Chondrocyte (in vitro differentiated cells): ENCODE measurements at places on chromosomes 7 and 10.

DNA sequence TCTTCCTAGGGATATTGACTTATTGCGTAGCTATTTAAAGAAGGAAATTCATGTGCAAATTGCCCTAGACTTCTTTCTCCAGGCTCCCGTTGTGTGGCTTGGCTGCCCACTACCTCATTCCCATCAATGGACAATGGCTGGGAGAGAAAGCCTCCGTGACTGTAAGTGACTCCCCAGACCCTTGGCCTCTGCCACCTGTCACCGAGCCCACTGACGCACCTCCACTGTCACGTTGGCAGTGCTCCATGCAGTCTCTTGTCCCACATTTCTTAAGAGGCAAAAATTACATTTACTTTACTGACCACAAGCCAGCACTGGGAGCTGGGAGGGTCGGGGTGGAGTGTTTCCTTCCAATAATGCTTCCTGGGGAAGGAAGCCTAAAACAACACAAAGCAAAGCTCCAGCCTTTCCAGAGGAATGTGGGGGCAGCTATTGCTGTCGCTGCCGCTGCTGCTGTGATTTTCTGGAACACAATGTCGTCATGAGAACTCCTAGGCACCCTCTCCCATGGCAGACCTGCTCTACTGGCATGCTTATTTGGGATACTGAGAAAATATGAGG is 89.7 kb upstream of the STEAP1B start:
- no peak for DNase-seq

DNA sequence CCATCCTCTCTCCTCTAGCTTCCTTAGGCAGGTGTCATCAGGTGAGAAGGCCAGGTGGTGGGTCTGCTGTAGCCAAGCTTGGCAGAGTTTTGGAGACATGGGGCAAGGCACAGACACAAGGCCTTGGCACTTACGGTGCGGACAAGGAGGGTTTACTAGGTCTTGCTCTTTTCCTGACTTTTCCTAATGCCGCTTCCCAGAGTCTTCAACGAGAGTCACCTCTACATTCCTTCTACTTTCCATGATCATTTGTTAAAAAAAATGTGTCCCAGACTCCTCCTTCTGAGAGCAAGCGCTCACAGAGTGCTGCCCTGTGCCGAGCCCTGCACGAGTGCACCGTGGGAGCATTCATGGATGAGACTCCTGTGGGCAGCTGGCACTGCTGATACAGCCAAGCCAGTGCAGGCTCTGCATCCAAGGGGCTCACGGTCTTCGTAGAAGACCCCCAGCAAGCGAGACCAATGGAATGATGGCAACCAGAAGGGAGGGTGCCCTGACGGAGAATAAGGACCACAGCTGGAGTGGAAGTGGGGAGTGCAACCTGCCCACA is 243.0 kb upstream of the MKI67 start:
- no peak for DNase-seq

DNA sequence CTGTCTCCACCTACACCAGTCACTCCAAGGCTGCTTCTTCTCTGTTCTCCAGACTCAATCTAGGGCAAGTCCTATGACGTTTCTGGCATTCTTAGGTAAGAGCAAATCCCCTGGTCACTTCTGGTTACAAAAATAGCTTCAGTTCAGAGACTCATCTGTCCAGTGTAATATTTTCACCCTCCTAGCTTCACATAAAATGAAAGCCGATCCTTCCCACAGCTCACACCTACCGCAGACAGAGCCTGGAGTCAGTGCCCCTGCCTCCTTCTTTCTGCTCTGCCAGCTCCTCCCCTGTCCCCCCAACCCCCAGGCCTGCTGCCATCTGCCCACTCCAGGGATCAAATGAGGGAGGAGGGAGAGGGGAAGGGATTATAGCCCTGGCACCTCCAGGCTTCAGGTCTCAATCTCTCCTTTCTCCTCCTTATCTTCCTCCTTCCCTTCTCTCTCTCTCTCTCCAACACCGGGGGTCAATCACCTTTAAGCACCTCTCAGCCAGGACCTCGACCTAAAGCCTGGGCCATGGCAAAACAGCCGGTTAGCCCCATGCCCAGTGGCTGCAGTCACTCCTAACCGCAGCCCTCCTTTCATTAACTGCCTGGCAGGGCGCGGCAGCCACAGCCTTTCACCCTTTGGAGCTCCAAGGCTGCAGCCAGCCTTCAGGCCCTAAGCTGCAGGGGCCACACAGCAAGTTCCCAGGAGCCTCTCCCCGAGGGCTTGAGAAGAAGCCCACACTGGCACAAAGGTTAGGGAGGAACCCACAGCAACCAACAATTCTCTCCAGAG is 292.6 kb upstream of the MGMT start:
- no peak for DNase-seq

DNA sequence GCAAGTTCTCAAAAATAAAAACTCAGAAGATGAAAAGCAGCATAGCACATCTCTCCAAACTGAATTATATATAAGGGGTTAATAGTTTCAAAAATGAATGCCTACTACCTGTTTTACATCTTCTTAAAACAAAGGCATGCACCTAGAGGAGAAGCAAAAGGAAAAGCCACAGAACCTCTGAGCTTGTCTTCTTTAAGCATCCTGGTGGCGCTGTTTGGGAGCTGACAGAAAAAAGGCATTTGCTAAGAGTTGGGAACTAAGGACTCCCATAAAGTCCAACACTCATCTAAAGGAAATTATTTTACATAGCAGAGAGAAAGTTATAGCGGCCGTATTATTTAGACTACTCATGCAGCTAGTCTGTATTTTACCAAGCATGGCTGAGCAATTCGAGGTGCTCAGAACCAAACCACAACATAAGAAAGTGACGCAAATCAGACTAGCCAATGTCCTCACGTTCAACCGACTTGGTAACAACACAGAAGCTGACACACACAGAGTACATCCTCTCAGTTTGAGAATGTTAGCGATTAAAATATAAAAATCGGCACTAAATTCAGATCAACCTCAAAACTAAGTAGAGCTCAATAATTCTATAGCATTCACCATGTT is 38.8 kb downstream of the PTN start:
- DNase-seq = no peak

GRCh38 chr10:88190540-88191235 is 327.3 kb downstream of the PTEN start:
- DNase-seq = no peak

DNA sequence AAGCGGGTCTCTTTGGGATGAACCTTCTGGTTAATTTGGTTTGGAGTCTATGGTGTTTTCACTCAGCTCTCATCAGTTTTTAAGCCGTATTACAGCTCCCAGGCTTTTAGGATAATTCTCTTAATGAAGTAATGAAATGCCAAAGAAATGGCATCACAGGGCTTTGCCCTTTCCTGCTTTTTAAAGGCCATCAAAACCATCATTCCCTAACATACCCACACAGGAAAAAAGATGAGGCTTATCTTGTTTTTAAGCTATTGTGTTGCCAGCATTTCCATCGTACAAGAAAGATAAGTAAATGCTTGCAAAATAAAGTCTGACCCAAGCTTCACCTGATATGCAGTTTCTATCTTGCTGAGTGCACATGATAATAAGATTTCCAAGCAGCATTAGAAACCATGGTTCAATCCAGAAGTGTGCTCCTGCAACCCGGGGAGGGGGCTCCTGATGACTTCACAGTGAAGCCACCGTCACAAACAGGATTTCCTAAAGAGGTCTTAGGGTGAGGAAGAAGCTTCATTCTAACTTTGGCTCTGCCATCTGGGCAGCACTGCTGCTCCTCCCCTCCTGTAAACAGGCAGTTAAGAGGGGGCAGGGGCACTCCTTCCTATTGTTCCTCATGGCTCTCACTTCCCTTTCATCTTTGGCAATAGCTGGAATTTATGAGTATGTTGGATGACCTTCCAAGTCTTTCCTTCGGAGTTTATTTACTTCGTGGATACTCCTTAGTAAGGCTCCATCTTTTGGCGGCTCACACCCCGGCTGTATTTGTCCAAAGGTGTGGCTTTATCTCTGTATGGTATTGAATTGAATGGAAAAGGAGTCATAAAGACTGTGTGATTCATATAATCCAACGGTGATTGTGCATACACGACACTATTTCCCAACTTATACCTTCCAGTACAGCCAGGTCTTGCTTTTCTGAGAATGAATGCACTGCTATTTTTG is 55.2 kb upstream of the FAM133B start:
- no peak for DNase-seq

DNA sequence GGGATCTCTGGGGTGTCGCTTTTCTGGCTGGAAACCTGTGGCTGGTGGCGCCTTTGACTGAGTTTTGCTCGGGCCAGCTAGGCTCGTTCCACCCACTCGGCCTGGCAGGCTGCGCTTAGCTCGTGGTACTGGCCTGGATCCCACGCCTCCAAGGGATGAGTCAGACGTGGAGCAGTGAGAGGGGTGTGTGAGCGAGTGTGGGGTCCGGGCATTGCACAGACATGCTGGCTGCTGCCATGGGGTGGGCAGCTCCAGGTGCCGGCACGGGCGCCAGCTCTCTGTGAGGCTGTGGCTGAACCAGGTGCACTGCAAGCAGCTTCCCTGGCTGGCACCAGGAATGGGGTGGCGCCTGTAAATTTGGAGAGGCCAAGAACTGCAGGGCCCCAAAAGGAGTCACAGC is 63.1 kb upstream of the CACNA2D1 start:
- DNase-seq = no peak

DNA sequence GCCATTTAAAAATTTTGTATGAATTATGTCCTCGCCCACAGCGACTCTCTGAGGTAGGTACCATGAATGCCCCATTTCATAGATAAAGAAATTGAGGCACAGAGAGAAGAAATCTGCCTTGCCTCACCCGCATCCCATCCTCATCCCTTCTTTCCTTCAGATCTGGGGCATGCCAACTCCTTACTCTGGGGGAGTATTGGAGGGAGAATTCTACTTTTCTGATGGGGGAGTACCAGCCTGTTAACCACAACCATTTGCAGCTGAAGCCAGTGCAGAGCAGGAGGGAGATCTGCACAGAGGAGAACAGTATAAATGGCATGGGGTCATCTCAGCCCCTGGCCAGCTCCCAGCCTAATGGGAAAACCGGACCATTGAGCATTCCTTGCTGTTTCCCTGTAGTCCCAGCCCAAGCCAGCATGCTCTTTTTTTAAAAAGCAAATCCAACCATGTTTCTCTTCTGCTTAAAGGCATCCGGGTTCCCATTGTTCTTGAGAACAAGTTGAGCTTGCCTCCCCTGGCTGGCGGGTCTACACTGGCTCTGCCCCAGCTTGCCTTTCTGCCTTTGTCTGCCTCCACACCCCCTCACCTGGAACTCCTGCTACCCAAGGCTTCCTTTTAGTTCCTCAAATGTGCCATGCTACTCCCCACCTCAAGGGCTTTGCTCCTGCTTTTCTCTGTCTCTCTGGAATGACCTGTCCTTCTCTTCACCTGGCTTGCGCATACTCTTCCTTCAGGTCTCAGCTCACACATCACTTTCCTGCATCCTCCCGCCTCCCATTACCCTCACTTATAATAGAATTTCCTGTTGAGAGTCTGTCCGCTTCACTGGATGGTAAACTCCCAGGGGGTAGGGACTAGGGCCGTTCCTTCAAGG is 8.8 kb upstream of the ZNF503 start:
- no peak for DNase-seq

DNA sequence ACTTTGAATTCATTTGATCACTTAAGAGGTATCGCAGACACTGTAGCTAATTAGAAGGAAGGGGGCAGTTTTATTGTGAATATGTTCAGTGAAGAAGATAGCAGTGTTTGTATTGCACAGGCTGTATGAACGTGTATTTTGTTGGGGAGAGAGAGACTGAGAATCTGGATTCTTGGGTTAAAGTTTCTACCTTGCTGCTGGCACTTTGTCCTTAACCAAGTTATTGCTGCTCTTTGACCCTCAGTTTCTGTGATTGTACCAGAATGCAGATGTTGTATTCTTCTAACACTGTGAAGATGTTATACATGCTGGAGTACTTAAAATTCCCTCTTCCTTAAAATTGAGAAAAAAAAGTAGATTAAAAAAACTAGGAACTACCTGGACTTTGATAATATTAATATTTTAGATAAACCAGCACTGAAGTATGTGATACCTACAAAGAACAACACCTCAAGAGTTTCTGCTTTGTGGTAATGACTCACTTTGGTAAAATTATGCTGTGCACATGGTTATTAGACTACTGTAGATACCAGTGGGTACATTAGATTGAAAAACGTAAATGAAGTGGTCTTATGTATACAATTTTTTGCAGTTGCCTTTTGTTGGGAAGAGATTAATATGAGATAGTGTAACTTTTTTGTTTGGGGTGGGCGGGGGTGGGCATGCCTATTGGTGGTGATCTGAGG is 321.3 kb downstream of the AUTS2 start:
- no peak for DNase-seq

- no peak for DNase-seq
Measured at GRCh38 chr10:119651514-119652360, 557 bp downstream of the BAG3 start.

DNA sequence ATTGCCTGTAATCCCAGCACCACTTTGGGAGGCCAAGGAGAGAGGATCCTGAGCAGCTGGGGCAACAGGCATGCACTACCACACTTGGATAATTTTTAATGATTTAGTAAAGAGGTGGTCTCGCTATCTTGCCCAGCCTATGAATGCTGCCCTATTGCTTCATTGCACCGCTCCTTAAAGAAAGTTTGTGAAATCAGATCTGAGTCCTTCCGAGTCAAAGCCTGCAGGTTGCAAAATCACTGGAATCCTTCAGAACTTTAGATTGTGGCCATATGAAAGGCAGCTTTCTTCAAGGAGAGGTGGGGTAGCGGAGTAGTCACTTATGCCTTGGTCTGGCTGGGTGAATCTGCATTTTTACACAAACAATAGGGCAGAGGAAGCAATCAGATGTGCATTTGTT is 166.3 kb downstream of the ARHGAP12 start:
- DNase-seq = no peak

- DNase-seq = no peak
Measured at GRCh38 chr10:132929953-132930548, 12.3 kb downstream of the CFAP46 start.

- no peak for DNase-seq
Measured at GRCh38 chr7:33667196-33667595, 238.1 kb upstream of the BMPER start.

GRCh38 chr7:33705333-33705833 is 200.0 kb upstream of the BMPER start:
- no peak for DNase-seq
